Stimulated activated CD8-positive, alpha-beta memory T cell treated with anti-CD3 and anti-CD28 coated beads, Interleukin-4, amount 100 ng/mL, for 4 hours (primary cell): ENCODE measurements at places on chromosomes 12 and 14.

DNA sequence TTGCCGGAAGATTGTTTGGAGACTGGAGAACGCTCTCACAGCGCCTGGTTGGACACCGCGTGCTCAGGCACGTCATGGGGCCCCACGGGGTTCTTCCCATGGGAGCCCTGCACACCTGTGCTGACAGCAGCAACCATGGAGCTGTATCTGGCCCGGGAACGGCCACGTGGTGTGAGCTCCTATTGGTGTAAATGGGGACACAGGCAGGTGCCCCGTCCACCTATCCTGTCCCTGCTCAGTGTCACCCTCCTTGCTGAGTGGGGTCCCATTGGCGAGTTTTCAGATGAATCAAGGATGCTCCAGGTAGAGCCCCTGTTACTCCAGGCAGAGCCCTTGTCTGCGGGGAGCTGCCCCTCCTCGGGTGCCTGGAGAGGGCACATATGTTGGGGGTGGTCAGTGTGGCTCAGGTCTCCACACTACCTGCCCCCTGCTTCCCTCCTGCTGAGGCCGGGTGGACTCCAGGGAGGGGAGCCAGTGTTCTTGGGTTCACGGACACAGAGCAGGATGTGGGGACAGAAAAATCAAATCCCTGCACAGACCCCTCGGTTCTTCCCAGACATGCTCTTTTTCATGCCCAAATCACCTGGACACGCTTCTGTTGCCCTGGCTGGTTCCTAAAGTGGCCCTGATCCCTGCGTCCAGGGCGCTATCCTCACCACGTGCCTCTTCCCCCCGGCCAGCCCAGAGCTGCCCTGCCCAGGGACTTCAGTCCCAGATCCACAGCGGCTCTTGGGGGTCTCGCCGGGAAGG, 250.1 kb downstream of the ADGRD1 start:
- DNase-seq = no peak

GRCh38 chr12:67068204-67068731, 200.9 kb upstream of the CAND1 start:
- no peak for DNase-seq

- DNase-seq = no peak
These were observed 330.6 kb upstream of the NAV3 start for GRCh38 chr12:77500089-77500488.

DNA sequence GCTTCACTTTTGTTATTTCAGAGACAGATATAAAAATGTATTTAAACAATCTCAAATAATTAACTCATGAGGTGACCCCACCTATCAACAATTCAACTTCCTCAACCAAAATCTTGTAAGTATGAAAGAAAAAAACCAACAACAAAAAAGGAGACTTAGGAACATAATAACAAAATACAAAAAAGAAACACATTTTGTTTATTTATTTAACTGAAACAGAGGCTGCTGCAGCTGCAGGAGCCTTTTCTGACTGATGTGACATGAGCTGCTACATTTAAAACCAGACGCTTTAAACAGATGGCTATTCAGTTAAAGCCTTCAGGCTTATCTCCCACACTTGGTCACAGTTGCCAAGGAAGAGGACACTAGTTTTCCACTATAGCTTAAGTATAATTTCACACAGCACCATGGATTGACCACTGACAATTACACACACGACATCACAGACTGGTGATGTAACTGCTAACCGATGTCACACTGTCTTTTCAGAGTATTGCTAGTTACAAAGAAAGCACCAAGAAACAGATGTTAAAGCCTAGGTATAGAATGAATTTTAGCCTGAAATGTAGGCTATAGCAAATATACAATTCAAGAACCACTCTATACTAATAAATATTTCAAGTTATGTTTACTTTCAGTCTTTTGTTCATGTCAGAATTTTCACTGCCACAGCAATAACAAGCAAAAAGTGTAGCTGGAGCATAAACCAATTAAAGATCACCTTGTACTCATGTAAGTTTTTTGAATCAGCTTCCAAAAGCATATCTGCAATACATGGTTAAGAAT, 113.0 kb downstream of the MED13L start:
- no peak for DNase-seq

- no peak for DNase-seq
These were observed 17.5 kb downstream of the CBX5 start for GRCh38 chr12:54262403-54262925.
